ENCODE measurements at places on chromosomes 12 and 14.

DNA sequence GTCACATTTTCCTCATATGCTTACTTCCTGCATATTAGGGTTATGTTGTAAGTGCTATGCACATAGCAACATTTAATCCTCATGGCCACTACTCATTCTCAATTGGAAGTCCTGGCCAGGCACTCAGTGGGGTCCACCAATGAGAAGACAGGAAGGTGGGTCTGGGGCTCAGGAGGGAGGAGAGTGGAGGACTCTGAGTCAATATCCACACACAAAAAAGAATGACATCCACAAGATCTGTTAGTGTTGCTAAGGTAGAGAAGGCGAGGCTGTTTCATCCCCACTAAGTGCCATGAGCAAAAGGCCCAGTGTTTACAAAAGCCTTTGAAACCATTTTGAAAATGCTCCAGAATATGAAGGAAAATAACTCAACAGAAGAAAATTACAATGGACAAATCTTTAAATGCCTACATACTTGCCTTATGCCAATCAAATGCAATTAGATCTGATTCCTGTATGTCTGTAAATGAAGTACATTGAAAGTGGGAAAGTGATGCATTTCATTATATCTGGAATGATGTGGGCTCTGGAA lies 53.9 kb downstream of the EID3 start:
- no peak for DNase-seq

DNA sequence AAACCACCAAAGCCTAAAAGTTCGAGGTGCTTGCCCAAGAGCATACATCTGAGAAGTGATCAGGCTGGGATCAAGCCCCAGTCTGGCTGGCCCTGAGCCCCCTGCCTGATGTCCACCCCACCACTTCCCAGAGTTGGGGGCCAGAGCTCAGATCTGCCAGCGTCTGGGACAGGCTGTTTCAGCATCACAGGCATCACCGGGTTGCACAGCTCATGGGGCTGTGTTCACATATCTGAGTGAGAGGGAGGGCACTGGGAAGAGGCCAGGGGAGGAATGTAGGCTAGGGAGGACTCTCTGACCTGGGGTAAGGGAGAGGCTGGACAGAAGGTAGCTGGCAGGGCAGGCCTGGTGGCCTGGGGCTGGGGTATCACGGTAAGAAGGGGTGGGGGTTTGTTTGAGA lies 6.0 kb downstream of the TGM1 start:
- no peak for DNase-seq

- no peak for DNase-seq
Measured at GRCh38 chr14:66288511-66288910, 197.7 kb upstream of the CCDC196 start.

GRCh38 chr12:55717011-55718007 lies 1.5 kb downstream of the BLOC1S1 start:
- DNase-seq = no peak

DNA sequence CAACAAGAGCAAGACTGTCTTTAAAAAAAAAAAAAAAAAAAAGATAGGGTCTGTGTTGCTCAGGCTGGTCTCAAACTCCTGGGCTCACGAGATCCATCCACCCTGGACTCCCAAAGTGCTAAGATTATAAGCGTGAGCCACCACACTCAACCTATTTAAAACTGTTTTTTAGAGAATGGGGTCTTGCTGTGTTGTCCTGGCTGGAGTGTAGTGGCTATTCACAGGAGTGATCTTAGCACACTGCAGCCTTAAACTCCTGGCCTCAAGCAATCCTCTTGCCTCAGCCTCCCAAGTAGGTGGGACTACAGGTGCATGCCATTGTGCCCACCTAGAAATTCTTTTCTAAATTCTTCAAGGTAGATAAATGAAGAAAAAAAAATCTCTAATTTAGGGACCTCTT lies 7.6 kb downstream of the COQ10A start:
- DNase-seq = no peak

DNA sequence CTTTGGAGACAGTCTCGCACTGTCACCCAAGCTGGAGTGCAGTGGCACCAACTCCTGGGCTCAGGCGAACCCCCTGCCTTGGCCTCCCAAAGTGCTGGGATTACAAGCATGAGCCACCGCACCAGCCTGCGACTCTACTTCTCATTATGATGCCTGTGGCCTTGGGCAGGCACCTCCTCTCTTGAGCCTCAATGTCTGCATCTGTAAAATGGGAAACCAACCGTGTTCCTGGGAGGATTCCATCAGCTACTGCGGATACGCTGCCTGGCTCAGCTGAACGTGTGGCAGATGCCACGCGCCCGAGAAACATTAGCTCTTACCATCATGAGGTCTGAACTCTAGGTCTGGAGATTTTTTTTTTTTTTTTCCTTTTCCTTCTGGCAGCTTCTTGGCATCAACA lies 5.8 kb downstream of the TESC start:
- DNase-seq = no peak

GRCh38 chr12:9319044-9319841 lies 111.0 kb upstream of the PZP start:
- no peak for DNase-seq

GRCh38 chr12:123845881-123846280 lies 83.8 kb downstream of the DNAH10 start:
- DNase-seq = no peak

DNA sequence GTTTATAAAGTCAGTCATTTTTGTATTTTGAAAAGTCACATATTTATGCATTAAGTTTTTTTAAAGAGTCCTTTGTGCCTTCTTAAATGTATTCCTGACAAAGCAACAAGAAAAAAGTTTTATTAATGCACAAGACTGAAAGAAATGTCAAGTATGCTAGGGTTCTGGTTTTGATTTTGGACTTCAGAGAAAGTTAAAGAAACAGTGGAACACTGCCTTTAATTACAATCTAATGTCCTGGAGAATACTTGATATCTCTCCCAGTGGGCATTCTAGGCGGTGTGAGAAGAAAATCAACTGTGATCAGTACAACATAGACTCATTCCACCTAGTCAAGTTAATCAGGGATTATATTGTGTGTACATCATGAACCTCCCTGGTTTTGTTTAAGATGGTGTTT lies 49.9 kb downstream of the PRICKLE1 start:
- DNase-seq = no peak

GRCh38 chr12:64666054-64666914 lies 56.0 kb downstream of the RASSF3 start:
- no peak for DNase-seq

DNA sequence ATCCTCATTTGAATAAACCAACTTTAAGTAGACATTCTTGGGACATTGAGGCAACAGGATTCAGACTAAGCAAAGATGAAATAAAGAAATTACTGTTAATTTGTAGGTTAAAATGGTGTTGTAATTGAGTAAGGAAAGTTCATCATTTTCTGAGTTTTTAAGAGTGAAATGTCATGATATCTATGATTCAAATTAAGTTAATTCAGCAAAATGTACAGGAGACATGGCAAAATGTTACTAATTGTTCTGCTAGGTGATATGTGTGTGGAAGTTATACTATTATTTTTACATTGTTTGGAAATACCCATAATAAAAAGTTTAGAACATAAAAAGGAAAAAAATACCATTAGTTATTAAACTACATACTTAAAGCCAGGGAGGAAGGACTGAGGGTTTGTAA lies 55.0 kb upstream of the EGLN3 start:
- DNase-seq = no peak

GRCh38 chr12:111034886-111035577 lies 114.7 kb upstream of the MYL2 start:
- DNase-seq = no peak

- no peak for DNase-seq
Measured at GRCh38 chr12:117914686-117915085, 54.1 kb downstream of the KSR2 start.

- DNase-seq = no peak
Measured at GRCh38 chr12:96274331-96274730, 80.2 kb downstream of the ELK3 start.

DNA sequence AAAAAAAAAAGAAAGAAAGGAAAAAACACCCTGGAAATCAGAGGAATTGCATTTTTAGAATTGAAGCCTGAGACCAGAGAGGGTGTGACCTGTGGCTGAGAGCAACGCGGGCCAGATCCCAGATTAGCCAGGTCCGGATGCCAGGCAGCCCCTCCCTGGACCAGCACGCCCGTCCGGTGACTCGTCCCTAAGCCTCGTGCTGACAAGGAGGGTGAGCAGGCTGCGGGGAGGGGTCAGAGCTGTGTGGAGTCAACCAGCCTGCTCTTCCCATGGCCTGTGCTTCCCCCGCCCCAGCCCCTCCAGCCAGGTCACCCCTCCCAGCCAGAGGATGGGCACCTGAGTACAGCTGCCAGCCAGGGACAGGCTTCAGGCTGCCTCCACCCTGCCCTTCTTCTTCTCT lies 4.2 kb upstream of the KLC1 start:
- DNase-seq = no peak

- DNase-seq = peak; percentile 91
Measured at GRCh38 chr14:100213956-100214769, 24.8 kb upstream of the YY1 start.

DNA sequence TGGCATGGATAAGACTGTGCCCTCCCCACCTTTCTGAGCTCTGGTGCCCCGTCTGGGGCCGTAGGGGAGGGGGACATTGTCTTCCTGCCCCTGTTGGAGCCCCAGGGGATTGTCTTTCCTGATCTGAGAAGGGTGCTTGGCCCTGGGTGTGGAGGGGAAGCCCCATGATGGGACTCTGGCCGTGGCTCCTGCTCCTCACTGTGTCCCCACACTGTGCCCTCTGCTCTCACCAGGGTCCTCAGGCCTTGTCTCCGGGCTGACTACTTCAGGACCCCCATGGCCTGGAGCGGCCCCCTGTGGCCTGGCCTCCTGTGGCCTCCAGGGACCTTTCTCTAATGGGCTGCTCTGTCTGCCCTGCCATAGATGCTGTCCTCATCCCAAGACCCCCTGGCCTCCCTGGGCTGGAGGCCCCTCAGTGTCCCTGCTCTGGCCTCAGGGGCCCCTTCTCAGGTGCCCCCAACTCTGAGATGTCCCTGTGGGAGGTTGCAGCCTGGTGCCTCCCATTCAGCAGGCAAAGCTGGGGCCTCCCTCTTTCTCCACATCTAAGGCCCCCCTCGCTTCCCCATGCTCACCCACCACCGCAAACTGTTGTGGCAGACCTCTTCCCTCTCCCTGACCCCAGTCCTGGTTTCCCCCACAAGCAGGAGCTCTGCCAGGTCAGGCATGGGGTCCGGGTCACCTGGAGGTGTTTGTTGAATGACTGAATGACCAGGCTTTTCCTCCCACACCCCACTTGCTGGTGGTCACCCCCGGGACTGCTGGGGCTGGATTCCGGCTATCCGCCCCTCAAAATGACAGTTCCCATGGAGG lies 4.0 kb downstream of the KIF26A start:
- DNase-seq = no peak

- no peak for DNase-seq
Measured at GRCh38 chr12:30774599-30774998, 19.8 kb upstream of the CAPRIN2 start.

DNA sequence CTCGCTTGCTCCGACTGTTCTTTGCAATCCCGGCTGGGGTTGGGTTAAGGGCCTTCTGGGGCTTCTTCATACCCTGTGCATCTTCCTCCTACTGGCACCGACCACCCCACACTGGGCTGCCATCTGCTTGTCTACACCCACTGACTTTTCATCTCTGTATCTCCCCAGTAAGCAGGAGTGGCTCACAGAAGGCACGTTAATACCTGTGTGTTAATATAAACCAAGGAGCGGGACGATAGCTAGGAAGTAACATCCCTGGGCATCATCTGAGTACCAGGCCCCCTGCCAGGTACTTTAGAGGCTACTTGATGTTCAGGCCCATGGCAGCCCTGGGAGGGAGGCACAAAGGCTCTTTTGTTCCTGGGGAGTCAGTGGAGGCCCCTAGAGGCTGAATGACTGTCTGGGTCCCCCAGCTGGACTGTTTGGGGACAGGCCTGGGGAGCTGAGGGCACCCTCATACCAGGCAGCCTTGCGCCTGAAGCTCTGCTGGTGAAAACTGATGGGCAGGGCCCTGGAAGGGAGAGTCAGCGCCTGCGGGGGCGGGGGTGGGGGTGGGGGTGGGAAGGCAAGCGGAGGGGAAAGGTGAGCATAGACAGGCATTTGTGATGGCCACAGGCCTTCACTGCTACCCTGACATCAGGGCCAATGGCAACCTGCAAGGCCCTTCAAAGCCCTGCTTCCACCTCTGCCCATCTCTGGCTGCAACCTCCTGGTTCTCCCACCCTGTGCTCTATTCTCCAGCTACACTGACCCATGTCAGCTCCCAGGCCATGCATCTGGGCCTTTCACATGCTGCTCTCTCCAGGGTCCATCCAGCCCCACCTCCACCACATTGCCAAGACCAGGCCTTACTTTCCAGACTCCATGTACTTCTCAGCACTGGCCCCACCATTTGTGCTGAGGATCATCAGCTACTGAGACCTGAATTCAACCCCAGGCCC lies 34.2 kb upstream of the DEGS2 start:
- no peak for DNase-seq

DNA sequence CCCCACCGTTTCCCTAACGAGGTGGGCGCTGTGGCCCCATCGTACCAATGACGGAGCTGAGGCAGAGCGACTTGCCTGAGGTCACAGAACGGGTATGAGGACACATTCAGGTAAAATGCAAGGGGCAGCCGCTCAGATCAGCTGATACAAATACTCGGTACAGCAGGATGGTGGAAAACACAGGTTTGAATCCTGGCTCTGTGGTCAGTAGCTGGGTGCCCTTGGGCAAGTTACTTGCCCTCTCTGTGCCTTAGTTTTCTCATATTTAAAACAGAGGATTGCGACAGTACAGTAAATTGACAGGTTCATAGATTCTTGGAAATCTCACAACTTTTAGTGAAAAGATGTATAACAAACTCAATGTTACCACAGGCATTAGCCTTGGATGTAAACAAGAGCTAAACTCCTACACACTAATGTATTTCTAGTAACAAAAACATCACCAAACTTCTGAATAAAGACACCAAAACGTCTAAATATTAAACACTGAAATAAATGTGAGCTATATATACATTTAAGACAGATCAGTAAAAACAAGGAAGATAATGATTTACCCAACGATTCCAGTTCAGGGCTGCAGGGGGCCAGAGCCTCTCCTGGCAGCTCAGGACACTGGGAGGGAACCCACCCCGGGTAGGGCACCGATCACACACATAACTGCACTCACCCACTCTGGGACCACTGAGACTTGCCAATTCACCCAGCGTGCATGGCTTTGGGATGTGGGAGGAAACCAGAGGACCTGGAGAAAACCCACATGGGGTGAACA lies 128.4 kb downstream of the RBM19 start:
- no peak for DNase-seq
